ENCODE measurements at places on chromosomes 2 and 18.
A peak's percentile ranks its signal among the peaks of the same experiment; 100 is the strongest.

DNA sequence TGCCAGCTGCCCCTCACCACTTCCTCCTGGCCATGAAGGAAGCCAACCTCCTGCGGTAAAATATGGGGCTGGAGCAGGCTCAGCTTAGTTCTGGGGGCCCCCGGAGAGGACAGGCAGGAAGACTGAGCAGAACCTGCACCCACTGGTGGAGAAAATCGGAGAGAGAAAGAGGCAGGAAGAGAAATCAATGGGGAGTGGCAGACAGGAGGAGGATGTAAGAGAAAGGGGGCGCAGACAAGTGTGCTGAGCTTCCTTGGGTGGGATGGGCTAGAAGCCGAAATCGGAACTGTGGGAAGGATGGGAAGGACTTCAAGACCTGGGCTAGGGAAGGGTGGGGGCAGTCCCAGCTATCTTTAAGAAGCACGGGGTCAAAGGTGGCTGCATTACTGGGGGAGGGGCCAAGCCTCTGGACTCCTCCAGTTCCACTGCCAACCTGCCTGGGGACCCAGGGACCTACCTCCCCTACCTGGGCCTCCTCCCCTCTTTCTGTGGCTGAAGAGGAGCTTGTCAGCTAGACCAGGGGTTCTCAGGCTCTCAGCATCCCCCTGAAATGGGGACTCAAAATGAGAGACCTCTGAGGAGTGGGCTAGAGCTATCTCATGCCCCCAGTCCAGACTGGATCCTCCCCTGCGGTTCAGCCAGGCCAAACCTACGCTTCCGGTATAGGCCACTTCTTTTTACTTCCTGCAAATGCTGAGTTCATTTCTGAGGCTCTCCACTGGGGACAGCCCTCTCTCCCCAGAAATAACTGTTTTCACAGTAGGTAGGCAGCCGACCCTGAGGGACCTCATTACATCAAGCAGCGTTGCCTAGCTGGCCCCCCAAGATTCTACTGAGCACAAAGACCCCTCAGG, 33.6 kb upstream of the B3GNT7 start:
- DNase-seq, result no peak

- no peak for DNase-seq
Observed at GRCh38 chr2:197168705-197169104, 141.9 kb downstream of the ANKRD44 start.

DNA sequence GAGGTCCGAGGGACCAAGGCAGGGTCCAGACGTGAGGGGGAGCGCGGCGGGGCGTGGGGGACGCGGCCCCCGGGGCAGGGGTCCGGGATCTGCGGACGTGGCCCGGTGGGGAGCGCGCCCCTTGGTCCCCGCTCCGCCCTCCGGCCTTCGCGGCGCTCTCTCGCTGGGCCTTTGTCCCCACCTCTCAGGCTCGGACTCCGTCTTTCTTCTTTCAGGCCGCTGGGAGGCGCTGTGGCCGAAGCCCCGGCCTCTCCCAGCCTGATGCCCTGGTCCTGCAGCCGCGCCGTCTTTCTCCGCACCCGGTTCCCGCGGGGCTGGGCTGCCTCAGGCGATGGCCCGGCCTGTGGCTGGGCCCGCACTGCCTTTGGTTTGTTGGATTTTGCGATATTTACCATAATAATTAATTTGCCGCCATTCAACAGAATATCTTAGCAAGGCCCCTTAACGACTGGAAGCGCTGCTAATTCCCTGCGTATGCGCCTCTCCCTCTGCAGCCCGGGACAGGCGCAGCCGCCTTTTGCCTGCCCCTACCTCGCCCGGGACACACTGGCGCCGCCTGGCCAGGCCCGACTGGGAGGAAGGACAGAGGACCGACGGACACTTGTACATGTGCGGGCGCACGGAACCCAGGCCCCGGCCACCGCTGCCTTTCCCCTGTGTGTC, 10.8 kb downstream of the SIX3 start:
- no peak for DNase-seq

- peak; percentile 91 for DNase-seq
Observed at GRCh38 chr18:48902023-48902855, 48.5 kb downstream of the SMAD7 start.

DNA sequence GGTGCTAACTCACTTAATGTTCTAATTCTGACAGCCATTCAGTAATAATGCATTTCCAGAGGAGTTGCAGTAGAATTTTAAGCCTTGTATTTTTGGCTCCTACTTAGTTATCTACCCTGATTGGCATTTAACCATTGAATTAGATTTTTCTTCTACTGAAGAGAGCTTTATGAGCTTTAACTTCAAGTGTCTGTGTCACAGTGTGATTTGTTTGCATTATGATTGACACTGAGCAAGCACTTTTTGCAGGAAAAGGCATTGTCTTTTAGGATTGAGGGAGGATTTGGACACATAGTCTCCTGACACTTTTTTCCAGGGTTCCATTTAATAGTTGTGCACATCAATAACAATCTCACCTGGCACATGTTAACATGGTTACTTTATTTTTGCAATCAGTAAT, 26.7 kb downstream of the LYPD6 start:
- no peak for DNase-seq

DNA sequence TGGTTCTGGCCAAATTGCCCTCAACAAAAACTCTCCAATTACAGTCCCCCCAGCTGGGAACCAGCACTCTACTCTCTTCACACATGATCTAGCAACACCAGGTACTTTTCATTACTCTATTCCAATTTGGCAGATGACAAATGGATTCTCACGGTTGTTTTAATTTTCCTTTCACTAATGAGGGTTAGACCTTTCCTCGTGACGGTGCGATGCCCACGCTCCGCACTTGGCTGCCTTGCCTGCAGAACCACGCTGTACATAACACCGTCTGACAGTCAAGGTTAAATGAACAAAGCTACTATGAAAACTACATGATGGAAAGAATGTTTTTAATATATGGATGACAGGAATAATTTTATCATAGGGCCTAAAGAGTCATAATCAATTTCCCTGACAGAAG, 141.5 kb downstream of the FBXO15 start:
- no peak for DNase-seq

DNA sequence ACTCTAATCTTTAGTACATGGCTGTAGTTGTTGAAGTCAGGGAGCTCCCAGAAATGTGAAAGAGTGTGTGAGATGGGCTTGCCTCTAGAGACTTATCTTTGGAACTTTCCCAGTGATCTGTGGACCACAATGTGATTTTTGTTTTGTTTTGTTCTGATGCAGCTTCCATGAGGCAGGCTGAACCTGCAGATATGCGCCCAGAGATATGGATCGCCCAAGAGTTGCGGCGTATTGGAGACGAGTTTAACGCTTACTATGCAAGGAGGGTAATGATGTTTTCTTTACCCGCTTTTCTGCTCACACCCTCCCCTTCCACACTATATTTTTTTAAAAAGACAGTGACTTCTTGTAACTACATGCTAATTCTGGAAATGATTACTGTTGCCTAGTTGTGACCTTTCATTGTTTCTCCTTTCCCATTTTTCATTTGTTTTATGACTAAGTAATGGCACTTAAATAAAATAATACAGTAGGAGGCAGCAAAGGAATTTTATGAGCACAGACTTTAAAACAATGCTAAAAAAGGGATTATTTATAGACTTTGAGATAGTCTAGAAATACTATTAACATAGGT, 29.3 kb downstream of the BCL2L11 start:
- no peak for DNase-seq

GRCh38 chr2:197189426-197190099, 121.0 kb downstream of the ANKRD44 start:
- DNase-seq, result no peak

GRCh38 chr2:37472959-37473358, 128.5 kb downstream of the QPCT start:
- DNase-seq, result peak; percentile 70

- DNase-seq, result no peak
Observed at GRCh38 chr2:218961651-218962570, 2.4 kb downstream of the CDK5R2 start.

GRCh38 chr18:61982475-61982874, 89.7 kb upstream of the RNF152 start:
- no peak for DNase-seq

DNA sequence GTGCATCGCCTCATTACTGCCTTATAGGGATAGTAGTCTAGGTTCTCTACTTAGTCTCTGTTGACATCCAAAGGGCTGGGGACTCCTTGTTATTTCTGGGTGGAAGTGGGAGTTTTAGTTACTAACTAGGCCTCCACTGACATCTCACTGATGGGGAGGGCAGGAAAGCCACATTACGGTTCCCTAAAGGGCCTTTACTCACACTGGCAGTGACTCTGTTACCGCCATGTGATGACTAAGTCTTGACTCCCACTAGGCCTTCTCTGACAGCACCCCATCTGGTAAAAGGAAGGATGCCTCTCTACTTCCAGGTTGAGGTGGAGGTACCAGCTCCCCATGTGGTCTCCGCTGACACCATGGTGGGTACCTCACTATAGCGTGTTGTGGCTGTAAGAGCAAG, 14.0 kb upstream of the BCL2L11 start:
- DNase-seq, result peak; percentile 48

DNA sequence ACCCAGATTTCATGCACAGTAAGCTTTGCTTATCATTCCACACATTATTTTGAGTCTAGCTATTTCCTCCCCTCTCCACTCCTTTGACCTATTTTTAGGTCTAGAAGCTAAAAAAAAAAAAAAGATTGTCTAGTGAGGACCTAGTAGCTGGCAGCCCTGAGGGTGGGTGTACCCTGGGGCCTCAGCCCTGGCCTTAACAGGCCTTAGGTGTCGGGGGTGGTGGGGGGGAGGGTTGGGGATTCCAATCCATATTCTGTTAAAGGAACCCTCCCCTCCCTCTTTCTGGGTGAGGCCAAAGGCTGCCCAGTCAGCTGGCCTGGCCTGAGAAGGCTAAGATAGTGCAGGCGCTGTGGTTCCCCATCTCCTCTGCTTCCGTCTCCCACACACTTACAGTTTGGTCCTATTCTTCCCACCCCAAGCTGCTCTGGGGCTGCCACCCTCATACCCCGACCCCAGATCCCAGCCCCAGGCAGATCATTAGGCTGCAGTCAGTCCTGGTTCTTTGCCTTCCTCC, 65.5 kb upstream of the HK2 start:
- DNase-seq, result no peak

DNA sequence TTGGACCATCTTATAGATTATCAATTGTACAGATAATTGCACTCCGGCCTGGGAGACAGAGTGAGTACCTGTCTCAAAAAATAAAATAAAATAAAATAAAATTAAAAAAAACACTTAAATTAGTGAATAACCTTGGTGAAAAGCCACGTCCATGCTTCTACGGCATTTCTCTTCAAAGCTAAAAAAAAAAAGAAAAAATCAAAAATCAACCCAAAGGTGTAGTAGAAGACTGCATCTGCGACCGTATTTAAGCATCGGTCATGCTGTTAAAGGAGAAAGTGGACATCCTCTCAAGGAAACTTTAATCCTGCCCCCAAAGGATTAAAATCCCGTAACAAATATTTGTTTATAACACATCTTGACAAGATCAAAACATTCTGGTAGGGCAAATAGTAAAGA, 350 bp upstream of the RNF138 start:
- no peak for DNase-seq

DNA sequence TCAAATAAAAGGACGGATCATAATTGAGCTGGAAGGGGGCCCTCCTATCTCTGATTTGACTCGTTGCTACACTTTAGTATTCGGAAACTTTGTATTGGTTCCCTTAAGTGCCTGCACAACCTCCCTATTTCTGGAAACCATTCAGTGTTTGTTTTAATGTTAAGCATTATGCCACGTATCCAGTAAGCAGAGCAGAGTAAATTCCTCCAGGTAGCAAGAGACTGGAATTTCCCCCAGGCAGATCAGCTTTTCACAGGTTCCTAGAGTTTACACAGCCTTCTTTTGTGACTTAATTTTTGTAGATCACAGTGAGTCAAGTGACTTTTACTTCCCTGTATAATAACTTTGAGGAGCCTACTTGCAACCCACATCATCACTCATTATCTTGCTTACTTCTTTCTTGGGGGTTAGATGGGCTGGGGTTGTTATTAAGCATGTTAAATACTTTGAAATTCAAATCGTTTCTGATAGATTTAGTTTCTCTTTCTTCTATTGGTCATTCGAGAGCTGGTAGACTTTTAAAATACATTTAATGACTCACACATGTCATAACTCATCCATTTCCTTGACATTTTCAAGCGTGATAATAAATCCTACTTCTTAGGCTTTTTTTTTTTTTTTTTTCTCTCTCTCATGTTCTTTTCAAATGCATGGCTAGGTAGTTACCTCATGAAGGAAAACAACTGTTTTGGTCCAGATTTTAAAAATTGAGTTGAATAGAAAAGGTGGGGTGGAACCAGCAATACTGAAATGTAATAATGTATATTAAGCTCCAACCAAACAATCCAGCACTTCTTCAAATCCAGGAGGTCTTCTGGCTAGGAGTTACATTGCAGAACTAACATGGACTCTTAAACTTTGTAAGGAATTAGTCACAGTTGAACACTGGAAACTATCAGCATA, 219.3 kb downstream of the NEDD4L start:
- DNase-seq, result peak; percentile 81

GRCh38 chr2:74001781-74002504, 17.2 kb downstream of the TET3 start:
- DNase-seq, result no peak

GRCh38 chr2:23283-23682, 23.0 kb downstream of the FAM110C start:
- DNase-seq, result no peak

DNA sequence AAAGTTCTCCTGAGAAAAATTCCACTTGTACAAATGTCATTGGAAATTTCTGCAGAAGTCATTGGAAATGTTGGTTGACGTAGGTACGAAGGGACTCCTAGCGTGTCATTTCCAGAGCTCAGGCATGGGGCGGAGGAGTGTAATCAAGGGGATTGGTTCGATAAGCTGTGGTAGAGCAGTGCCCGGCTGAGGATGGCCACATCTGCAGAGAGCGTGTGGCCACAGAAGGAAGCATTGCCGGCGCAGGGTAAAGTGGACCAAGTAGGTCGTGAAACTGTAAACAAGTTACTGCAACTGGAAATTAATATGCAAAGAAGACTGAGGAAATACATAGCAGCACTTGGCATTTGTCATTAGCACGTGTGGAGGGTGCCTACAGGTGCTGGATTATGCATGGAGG, 101.8 kb downstream of the DGKD start:
- DNase-seq, result no peak

DNA sequence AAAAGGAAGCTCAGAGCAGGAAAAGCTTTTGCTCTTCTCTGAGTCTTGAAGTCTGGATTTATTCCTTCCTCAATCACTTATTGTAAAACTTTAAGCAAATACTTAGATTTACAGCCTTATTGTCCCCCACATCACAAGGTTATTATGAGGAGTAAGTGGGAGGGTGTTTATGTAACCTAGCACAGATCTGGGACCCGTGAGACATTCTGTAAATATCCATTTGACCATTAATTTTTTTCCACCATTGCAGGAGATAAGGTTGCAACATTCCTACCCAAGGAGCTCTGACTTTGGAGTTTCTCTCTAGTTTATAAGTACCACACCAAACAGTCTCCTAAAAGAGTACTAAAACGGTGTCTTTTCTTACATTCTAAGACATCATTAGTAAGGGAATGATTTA, 52.1 kb upstream of the CTIF start:
- no peak for DNase-seq

GRCh38 chr2:134522496-134523455, 196.0 kb downstream of the TMEM163 start:
- no peak for DNase-seq

Measured in HT1080 (cell line).